Cortex of kidney (tissue), 1 donor: ENCODE measurements at places on chromosomes 7 and 10.

DNA sequence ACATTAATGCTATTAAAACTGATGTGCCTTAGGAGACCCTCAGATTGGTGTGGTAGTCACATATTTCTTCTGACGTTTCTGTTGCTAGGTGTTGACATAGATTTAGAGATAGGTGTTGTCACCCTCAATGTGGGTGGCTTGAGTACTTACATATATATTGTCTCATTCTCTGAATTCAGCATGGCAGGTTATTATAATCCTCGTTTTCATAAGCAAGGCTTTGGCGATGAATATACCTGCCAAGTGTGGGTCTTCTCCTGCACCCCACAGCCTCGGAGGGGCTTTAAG lies 7.0 kb downstream of the FBH1 start:
- no peak for DNase-seq

DNA sequence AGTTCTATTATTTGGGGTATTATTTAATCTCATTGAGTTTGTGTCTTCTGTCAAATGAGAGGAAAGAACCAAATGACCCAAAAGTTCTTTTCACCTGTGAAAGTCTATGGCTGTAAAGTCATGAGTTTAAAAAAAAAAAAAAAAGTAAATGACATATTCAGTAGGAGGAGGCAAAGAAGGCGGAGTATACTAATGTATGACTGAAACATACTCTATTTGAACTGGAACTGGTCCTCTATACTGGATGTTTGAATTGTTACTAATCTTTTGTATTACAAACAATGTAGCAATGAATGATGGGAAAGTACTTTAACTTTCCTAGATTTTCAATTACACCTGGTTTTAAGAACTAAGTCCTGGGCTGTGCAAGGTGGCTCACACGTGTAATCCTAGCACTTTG lies 24.9 kb upstream of the GSAP start:
- no peak for DNase-seq

DNA sequence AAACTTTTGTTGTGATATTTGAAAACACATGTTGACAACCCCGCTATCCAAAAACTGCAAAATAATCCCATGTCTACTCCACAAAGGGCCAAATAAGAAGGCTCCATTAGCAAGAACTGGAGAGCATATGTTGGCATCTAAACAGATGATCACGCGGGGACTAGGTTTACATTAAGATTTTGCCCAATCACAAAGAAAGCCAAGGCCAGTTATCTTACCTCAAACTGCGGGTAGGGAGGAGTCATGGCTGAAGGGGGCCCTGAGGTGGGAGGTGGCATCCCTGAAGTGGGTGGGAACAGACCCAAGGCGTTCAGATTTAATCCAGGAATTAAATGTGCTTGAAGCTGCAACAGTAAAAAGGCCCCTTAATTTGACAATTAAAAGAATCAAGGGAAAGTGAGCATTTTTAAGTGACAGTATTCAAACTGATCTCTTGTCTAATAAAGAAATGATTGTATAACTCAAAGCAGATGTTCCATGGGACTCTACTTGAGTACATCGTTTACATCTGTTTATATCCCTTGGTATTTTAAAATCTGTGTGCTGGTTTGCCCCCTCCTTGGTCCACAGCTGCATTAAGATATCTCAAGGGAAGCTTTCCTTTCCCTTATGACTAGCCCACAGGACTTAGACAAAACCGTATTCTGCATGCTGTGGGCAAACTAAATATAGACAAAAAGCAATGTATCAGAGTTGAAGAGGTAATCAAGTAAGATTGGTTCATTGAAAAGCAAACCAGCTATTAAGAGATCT lies 42.9 kb downstream of the MALSU1 start:
- no peak for DNase-seq

GRCh38 chr7:87687653-87688254 lies 59.6 kb downstream of the RUNDC3B start:
- no peak for DNase-seq

- no peak for DNase-seq
Observed at GRCh38 chr10:64385355-64385754, 864.2 kb downstream of the REEP3 start.

GRCh38 chr7:88291398-88292173 lies 15.1 kb downstream of the STEAP4 start:
- DNase-seq, result no peak

- DNase-seq, result no peak
Observed at GRCh38 chr10:30805061-30805460, 175.5 kb upstream of the LYZL2 start.

GRCh38 chr7:71615017-71615416 lies 483.1 kb downstream of the GALNT17 start:
- no peak for DNase-seq

- no peak for DNase-seq
Observed at GRCh38 chr10:2019281-2019680, 282.0 kb upstream of the ADARB2 start.

DNA sequence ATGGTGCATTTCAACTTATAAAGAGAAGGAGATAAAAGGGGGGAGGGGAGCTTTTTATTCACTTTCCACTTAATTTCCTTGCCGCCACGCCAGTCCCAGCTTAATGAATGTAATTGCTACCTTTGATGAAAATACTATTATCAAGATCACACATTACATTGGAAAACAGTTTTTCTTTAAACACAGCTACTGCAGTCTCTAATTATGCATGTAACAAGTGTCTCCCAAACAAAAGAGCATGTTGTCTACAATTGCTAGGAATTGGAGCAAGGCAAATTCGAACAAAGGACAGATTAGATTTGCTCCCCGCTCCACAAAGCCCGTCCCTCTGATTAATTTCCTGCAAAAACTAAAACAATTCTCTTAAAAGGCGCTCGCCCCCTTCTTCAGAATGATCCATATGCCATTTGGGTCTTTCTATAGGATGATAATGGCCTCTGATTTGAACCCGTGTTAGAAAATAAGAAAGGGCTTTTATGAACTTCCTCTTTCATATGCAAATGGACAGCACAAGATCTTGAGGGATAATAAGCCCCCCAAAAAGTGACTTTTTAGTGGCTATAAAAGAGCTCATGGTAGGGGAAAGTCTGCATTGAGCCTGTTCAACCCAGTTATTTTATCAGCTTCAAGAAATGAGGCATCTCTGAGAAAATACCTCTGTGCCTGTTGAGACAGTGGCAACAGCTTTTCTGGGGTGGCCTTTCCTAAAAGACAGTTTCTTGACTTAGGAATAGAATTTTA lies 60.6 kb downstream of the ACADSB start:
- DNase-seq, result no peak

GRCh38 chr7:117562759-117563158 lies 82.9 kb downstream of the CFTR start:
- DNase-seq, result no peak

DNA sequence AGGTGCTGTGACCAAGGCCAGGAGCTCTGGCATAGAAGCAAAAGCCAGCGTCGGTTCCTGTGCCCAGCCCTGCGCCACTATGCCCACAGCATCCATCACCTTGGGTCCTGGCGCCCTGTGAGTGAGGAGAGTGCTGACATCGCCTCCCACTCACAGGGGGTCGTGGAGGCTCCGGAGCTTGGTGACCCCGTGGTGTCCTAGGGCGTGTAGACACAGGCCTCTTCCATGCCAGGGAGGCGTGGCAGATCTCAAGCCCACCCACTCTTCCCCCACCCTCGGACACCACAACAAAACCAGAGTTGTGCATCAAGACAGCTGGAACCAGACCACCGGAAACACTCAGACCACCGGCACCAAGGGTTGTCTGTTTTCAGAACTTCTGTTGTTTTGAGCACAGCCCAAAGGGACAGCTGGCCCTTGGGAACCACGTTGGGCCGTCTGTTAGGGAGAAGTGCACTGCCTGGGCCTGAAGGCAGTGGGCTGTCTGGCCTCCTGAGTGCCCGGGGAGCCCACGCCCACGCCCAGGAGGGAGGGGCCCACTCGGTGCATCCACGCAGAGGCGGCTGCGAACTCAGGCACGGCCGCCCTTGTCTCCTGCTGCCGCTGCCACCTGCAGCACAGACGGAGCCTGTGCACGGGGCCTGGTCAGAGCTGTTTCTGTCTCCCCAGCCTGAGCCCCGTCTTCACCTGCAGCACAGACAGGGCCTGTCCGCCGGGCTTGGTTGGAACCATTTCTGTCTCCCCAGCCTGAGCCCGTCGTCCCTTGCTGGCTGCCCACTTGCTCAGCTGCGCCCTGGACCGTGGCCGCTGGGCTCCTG lies 106.3 kb downstream of the INPP5A start:
- no peak for DNase-seq

DNA sequence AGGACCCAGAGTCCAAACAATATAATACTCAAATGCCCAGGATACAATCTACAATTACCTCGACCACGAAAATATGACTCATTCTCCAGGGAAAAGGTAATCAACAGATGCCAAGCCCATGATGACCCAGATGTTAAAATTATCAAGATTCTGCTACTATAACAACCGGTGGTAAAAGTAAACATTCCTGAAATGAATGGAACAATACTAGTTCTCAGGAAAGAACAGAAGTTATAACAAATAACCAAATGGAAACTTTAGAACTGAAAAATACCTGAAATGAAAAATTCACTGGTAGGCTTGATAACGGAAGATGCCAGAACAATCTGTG lies 34.1 kb upstream of the GUSB start:
- DNase-seq, result no peak

- DNase-seq, result no peak
Observed at GRCh38 chr7:147282204-147282603, 1165.6 kb downstream of the CNTNAP2 start.

DNA sequence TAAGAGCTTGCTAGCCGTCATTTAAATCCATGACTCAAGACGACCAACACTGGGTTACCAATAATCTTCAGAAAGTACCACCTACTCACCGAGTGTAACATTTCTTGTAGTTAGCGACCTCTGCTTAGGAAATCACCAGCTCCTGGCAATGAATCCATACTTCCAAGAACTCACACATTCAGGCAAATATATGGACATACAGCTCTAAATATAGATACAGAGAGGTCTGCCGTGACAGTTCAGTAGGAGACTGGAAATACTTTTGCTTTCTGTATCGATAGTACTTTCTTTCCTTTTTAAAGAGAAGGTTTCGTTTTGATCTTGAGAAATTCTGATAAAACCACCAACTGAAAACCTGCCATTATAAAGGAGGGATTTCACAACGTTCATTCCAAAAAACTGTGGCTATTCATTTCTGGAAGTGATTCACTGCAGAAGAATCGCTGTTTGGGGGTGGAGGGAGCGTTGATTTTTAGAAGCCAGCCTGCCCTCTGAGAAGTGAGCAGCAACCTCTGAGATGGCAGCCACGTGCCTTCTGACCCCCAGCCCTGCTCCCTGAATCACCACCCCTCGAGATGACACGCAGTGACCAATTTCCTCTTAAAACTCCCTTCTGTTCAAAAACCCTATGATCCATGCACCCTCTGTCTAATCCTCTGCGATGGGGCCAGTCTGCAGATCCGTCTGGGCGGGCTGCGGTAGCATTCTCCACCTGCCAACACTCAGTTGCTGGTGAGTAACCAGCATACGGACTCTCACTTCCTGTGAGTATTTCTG lies 179.0 kb upstream of the KLF14 start:
- no peak for DNase-seq

- DNase-seq, result no peak
Observed at GRCh38 chr7:151722533-151722932, 154.4 kb downstream of the PRKAG2 start.
